ENCODE measurements at places on chromosomes 3 and 15. TPM values are rescaled to one million over a fixed set of nuclear protein-coding genes. Genes with fewer than 3 reads are reported as not detected.

The NEIL1 gene
- total RNA-seq = 26.2 TPM

- DNase-seq = no peak
Observed at GRCh38 chr3:19149368-19149767, 1.1 kb downstream of the KCNH8 start.

- DNase-seq = no peak
Observed at GRCh38 chr3:54176106-54176505, 53.8 kb downstream of the CACNA2D3 start.

GRCh38 chr3:37598808-37599581 is 262.7 kb upstream of the CTDSPL start:
- no peak for DNase-seq
